ENCODE measurements at places on chromosomes 6 and 20. TPM values are rescaled to one million over a fixed set of nuclear protein-coding genes. Genes with fewer than 3 reads are reported as not detected.

Gene EYS
- polyA plus RNA-seq: 0.51 TPM

Gene LPIN3
- polyA plus RNA-seq: 13.2 TPM

Gene TENT5A
- 5.4 TPM for polyA plus RNA-seq

Gene GRM1
- 0.20 TPM for polyA plus RNA-seq

Gene CEP57L1
- 24.6 TPM for polyA plus RNA-seq

Gene RAB5IF
- 63.7 TPM for polyA plus RNA-seq

Gene CRISP2
- polyA plus RNA-seq: 0.20 TPM

Gene RGS19
- polyA plus RNA-seq: 5.8 TPM

Gene GSTA3
- polyA plus RNA-seq: 0.56 TPM

- no peak for DNase-seq
Measured at GRCh38 chr20:54416770-54417169, 58.6 kb upstream of the DOK5 start.

DNA sequence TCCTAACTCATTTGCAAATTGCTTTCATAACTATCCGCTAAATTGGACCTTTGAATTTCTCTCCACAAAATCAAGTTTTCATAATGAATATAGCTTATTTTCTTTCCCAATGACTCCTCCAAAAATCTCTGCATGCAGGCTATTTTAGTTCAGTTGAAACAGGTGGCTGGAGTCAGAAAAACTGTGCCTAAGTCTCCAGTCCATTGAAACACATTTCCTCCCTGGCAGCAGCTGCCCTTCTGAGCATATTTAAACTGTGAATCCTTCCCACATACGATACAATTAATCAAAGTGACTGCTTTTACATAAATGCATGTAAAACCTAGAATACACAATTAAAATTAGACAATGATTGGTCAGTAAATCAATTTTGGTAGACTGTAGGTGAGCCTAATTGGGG, 344.6 kb upstream of the MARCKS start:
- no peak for DNase-seq

DNA sequence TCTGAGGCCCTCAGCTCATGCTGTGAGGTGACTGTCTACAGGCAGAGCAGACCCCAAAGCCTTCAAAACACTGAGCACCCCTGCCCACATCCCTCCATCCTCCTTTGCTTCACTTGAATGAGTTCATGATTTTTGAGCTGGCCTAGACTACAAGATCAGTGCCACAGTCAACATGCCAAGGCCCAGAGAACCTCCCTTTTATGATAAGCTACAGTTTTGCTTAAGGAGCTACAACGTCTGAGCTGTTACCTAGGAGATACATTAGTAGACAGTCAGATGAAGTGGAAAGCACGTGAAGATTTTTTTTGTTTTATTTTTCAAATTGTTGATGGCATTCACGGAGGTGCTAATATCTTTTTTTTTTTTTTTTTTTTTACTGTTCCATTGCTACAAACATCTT, 139.0 kb downstream of the SOBP start:
- DNase-seq: no peak

DNA sequence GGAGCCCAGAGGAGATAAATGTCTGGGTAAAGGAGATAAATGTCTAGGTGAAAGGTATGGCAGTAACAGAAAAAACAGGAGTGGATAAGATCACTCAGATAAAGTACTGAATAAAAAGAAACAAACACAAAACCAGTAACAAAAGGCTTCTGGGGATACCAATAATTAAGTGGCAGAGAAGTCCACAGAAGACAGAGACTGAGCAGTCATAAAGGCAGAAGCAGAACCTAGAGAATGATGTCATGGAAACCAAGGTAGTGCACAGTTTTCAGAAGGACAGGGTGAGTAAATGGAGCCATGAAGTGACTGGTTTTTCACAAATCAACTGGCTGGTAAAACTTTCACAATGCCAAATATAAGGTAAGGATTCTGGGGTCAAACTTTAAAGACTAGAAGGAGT, 80.9 kb upstream of the PLN start:
- no peak for DNase-seq

- no peak for DNase-seq
Measured at GRCh38 chr6:105561486-105561885, 158.6 kb upstream of the PREP start.

- no peak for DNase-seq
Measured at GRCh38 chr6:22333802-22334201, 37.0 kb upstream of the PRL start.

GRCh38 chr20:60101201-60101890, 143.1 kb downstream of the CDH26 start:
- no peak for DNase-seq

- DNase-seq: no peak
Measured at GRCh38 chr6:5163247-5163646, 78.1 kb downstream of the PPP1R3G start.

DNA sequence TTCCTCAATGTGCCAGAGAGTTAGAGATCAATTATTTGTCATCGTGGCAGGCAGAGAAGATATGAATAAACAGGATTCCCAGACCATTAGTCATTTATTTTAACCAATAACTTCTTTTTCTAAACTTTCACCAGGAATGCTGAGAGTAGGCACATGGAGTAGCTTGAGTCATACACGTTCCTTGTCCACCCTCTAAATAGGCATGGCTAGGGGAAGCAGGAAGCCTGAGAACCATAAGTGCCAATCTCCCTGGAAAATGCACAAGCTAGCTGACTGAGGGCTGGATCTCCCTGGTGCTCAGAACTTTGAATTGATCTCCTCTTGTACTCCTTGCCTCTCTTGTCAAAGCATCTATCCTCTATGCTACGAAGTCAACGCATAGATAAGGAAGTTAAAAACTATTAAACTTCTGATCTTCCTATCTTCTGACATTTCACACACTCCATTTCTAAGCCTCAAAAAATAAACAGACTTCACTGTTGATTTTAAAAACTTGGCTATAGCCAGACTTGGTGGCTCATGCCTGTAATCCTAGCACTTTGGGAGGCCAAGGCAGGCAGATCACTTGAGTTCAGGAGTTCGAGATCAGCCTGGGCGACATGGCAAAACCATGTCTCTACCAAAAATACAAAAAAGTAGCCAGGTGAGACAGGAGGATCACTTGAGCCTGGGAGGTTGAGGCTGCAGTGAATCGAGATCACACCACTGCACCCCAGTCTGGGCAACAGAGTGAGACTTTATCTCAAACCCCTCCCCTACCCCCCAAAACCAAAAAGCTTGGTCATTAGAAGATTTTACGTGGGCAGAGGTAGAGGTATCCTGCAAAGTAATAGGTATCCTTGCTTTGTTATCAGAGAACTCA, 11.8 kb downstream of the ADTRP start:
- DNase-seq: no peak

DNA sequence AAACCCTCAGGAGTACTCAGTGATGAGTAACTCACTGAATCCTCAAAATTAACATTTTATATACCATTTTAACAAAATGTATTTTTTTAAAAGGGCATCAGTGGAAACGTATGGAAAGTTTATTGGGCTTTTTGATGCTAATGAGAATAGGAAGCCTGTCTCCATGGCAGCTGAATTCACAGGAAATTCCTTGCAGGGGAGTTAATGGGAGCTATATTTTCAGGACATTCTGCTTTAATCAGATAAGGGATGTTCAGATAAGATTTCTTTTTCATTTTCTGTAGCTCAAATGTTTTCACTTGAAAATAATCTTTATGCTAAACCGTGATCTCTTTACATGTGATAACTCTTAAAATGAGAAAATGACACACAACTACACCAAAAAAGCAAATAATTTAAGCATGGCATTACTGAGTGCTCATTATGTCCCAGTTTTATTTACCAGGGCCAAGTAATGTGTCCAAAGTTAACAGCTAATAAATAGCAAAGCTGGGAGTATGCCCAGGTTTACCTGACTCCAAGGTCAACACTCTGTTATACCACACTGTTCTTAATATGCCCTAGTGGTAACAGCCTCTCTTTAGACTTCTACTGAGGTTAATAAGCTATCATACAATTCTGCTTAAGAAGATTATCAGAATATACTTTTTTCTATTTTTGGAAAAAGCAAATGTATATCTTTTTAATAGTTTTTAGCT, 348.1 kb downstream of the GRIK2 start:
- no peak for DNase-seq

- DNase-seq: no peak
Measured at GRCh38 chr6:3532296-3532916, 75.6 kb upstream of the SLC22A23 start.

GRCh38 chr20:10637031-10637559, 36.7 kb downstream of the JAG1 start:
- DNase-seq: no peak

DNA sequence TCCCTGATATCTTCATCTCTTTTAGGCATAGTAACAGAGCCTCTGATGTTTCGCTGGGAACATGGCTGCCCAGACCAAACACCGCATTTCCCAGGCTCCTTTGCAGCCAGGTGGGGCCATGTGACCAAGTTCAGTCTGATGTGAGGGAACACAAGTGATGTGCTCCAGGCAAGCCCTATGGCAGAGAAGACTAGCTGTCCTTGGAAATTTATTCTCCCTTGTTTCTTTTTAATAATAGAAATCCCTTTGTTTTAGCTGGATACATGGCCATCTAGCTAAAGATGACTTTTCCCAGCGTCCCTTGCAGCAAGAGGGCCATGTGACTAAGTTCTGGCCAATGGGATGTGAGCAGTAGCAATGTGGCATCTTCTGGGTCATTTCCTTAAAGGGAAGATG, 30.8 kb downstream of the SLC2A10 start:
- DNase-seq: no peak

DNA sequence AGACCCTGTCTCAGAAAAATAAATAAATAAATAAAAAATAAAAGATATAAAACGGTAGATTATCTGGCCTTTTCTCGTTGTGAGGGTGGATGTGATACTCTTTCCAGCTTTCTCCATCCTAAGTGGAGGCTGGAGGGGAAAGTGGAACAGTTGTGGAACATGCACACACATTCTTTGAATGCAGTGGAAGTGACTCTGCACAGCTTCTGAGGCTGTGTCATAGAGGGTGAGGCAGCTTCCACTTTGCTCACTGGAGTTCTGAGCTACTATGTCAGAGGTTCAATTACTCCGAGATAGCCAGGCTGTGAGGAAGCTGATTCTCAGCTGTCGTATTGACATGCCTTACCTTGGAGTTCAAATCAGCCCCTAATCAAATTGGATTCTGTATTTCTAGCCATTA, 82.2 kb downstream of the CHMP4B start:
- DNase-seq: no peak

GRCh38 chr6:28978959-28979561, 26.1 kb downstream of the ZNF311 start:
- no peak for DNase-seq

- no peak for DNase-seq
Measured at GRCh38 chr6:152454003-152454402, 183.2 kb downstream of the SYNE1 start.

DNA sequence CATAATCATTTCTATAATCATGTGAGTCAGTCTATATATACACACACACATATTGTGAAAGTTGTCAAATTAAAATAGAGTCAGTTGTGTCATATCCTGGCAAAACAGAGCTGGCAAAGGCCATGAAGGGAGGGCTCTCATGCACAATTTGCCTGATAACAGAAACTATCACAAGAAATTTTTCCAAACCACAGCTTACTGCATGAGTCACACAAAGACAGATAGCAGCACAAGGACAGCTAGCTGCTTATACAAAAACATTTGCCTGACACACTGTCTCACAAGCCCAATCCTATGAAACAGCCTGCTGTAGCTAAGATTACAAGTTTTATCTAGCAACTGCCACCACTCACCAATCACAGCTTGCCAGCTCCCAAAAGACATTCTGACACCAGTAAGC, 848.5 kb upstream of the MAN1A1 start:
- DNase-seq: no peak

DNA sequence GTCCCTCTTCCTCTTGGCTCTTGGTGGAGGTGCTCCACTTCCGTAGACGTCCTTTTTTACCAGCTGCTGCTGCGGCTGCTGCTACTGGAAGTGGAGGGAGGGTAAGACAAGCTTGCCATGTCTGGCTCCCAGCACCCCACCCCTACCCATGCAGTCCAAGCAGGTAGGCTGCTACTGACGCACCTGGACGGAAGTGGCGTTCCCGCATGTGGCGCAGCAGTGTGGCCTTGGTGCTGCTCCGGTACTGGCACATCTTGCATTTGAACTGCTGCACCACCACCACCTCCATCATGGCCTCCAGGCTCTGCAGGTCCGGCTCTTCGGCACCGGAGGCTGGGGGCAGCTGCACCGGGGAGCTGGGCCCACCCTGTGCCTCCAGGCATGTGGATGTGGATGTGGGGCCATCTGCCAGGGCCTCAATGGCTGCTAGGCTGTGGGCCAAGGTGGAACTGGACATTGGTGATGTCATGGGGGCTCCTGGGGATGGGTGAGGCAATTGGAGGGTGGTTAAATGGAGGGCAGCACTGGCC, 4.4 kb downstream of the ZNF335 start:
- DNase-seq: no peak

DNA sequence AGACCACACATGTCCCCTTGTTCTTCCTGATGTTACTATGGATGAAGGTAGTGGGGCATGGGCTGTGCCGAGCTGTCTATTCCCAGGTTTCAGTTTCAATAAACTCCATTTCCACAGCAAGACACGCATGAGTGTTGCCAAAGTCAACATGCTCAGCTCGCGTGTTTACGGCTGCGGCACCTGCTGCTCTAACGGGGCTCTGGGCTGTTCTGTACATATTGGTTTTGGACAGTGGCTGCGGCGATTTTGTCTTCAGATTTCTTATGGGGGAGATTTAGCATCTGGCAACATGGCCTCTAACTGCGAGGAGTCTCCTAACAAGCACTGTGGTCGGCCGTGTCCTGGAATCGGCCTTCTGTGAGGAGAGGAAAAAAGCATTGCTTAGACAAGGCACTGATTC, 58.6 kb downstream of the TMEM242 start:
- no peak for DNase-seq

- no peak for DNase-seq
Measured at GRCh38 chr20:25016471-25016870, 23.9 kb upstream of the APMAP start.

DNA sequence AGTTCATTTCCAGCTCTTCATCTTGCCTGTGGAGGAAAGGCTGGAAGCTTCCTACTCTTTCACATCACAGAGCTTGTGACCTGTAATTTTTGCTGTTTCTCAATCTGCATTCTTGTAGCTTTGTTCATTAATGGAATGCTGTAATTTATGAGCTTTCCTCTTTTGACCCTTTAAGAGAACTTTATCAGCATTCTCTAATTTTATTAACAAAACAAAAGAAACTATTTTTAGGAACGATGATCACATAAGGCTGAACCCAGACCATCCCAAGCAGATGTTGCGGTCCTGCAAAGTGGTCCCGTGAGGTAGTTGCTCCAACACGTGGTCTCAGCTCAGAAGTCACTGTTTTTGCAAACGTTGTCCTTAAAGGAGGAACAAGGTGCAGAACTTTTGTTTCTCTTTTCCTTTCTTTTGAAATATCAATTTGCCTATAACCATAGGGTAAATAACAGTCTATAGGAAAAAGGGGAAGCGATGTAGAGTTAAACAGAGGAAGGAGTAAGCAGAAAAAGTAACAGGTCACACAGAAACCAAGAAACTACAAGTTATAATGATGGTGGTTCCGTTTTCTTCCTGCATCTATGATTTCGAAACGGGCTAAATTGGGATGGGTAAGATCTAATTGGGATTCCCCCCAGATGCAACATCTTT, 121.3 kb upstream of the PHACTR1 start:
- no peak for DNase-seq
